ENCODE measurements at places on chromosomes 6 and 20. TPM values are rescaled to one million over a fixed set of nuclear protein-coding genes. Genes with fewer than 3 reads are reported as not detected.

The IDH3B gene
- polyA plus RNA-seq = 254 TPM

The FOXF2 gene
- not detected for polyA plus RNA-seq

The B4GALT5 gene
- polyA plus RNA-seq = 29.3 TPM

The MYT1 gene
- 3.2 TPM for polyA plus RNA-seq

GRCh38 chr20:23928788-23929187 lies 49.2 kb upstream of the CST5 start:
- H3K27me3 ChIP-seq = no peaks in the 10 kb centered on the region
- no peak for DNase-seq
- H3K27ac ChIP-seq = no peak overlapping the region
- H3K4me3 ChIP-seq = no peak overlapping the region
- no peaks in the 10 kb centered on the region for H3K4me1 ChIP-seq

DNA sequence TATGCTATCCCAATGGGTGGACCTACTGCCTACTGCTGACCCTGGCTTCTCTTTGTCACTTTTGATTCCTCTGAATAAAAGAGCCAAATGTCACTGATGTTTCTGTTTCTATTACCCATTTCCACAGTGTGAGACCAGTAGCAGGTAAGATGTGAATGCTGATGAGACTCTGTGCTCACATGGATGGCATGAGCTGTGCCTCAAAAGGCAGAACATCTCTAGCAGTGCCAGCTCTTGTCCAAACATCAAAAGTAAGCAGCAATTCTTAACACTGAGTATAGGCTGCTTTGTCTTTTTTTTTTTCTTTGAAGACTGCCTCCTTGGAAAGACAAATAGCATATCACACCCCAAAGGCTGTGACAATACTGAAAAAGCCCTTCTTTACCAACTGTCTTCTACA lies 459.2 kb upstream of the RUNX2 start:
- peaks cover 17% of the 10 kb centered on the region for H3K4me1 ChIP-seq
- H3K36me3 ChIP-seq = no peaks in the 10 kb centered on the region
- no peak overlapping the region for H3K4me3 ChIP-seq
- H3K27me3 ChIP-seq = no peaks in the 10 kb centered on the region

DNA sequence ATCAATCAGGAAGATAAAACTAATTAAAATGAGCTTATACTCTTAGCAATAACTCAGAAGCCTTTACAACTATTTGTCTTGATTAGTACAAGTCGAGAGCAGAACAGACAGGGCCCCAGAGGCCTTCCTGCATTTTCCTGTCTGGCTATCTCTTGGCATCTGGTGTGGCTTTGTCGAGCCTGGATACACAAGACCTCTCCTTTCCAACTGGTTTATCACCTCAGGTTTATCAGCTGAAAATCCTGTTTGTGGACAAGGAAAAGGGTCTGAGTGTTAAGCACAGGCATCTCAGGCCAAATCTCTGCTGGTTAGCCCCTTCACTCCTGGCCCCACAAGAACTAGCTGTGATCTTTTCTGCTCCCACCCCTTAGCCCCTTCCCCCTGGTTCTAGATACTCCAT lies 32.6 kb downstream of the BAK1 start:
- H3K4me3 ChIP-seq = no peak overlapping the region
- no peaks in the 10 kb centered on the region for H3K27me3 ChIP-seq
- no peaks in the 10 kb centered on the region for H3K36me3 ChIP-seq
- no peak for DNase-seq

GRCh38 chr6:110432285-110432900 lies 17.0 kb upstream of the DDO start:
- H3K36me3 ChIP-seq = no peaks in the 10 kb centered on the region
- no peak overlapping the region for H3K4me3 ChIP-seq
- DNase-seq = no peak

GRCh38 chr6:141443668-141444289 lies 688.9 kb upstream of the GJE1 start:
- no peaks in the 10 kb centered on the region for H3K27me3 ChIP-seq
- H3K4me1 ChIP-seq = no peaks in the 10 kb centered on the region
- H3K27ac ChIP-seq = no peak overlapping the region
- H3K4me3 ChIP-seq = no peak overlapping the region

DNA sequence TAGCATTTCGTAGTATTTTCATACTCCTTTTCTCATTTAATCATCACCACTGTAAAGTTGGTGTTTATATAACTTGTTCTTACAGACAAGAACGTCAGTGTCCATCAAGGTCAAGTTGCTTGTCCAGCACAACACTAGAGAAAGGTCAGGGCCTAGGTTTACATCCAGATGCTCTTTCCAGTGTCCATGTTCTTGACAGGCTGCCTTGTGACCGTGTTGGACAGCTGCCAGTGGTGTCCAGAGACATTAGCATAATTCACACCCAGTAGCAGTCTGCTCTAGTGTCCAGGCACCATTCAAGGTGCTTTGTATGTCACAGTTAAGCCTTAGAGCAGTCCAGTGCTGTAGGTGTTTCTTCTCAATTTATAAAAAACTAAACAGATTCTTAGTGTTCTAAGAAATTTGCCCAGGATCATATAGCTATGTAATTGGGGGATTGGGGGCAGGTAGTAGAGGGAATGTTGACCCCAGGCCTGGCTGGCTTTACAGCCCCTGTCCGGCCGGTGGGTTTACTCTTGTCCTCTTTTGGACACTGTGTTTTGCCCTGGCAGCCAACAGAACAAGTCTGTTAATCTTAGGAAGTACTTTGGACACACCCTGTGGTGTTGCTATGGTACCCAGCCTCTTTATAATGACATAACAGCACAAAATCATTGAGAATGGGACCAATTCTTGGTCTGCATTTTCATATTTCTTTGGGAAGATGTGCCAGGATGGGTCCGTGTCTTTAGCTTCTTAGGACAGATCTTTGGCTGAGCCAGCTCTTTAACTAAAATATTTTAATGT lies 8.0 kb downstream of the STK35 start:
- peaks cover 92% of the 10 kb centered on the region for H3K36me3 ChIP-seq
- H3K4me3 ChIP-seq = no peak overlapping the region
- no peak for DNase-seq

DNA sequence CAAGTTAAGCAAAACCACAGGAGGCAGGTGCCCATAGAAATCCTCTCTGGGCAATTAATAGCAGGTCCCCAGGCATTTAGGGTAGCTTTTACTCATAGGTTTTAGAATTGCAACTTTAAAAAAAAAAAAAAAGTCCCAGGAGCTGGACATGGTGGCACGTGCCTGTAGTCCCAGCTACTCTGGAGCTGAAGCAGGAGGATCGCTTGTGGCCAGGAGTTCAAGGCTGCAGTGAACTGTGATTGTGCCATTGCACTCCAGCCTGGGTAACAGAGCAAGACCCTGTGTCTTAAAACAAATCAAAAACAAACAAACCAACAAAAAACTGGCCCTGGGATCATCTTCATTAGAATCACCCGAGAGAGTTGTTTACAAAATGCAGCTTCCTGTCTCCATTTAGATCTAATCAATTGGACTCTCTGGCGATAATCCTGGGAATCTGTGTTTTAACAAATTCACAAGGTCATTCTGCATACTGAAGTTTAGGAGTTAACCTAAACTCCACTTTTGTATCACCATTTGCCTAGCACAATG lies 131.8 kb upstream of the AKAP12 start:
- peak overlapping the region; percentile 19 for H3K27ac ChIP-seq
- peak; percentile 15 for DNase-seq
- peaks cover 41% of the 10 kb centered on the region for H3K4me1 ChIP-seq
- H3K4me3 ChIP-seq = no peak overlapping the region
- H3K36me3 ChIP-seq = no peaks in the 10 kb centered on the region
- no peaks in the 10 kb centered on the region for H3K27me3 ChIP-seq

- DNase-seq = no peak
- peaks cover 7% of the 10 kb centered on the region for H3K4me1 ChIP-seq
- no peak overlapping the region for H3K4me3 ChIP-seq
- no peaks in the 10 kb centered on the region for H3K36me3 ChIP-seq
- H3K27ac ChIP-seq = no peak overlapping the region
These were observed 5.9 kb upstream of the CD109 start for GRCh38 chr6:73690056-73690455.

- H3K4me1 ChIP-seq = no peaks in the 10 kb centered on the region
- no peaks in the 10 kb centered on the region for H3K27me3 ChIP-seq
- H3K27ac ChIP-seq = no peak overlapping the region
- no peak for DNase-seq
These were observed 140.2 kb downstream of the KIF13A start for GRCh38 chr6:17847203-17847760.

DNA sequence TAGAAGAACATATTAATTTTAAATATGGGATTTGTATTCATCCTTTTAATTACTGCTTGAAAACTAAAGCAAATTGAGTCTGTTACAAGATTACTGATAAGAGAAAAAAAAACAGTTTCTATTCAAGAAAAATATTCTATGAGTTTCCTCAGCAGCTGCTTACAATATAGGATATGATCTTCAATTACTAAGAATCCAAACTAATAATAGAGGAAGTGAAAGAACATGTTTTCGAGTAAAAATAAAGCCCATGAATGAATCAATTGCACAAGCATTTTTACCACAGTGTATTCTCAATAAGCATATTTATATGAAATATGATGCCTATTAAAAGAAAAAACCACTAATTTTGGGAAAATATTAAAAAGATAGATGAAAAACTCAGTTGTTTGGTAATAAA lies 63.4 kb downstream of the AHI1 start:
- H3K4me1 ChIP-seq = no peaks in the 10 kb centered on the region
- H3K27ac ChIP-seq = no peak overlapping the region
- no peaks in the 10 kb centered on the region for H3K27me3 ChIP-seq

DNA sequence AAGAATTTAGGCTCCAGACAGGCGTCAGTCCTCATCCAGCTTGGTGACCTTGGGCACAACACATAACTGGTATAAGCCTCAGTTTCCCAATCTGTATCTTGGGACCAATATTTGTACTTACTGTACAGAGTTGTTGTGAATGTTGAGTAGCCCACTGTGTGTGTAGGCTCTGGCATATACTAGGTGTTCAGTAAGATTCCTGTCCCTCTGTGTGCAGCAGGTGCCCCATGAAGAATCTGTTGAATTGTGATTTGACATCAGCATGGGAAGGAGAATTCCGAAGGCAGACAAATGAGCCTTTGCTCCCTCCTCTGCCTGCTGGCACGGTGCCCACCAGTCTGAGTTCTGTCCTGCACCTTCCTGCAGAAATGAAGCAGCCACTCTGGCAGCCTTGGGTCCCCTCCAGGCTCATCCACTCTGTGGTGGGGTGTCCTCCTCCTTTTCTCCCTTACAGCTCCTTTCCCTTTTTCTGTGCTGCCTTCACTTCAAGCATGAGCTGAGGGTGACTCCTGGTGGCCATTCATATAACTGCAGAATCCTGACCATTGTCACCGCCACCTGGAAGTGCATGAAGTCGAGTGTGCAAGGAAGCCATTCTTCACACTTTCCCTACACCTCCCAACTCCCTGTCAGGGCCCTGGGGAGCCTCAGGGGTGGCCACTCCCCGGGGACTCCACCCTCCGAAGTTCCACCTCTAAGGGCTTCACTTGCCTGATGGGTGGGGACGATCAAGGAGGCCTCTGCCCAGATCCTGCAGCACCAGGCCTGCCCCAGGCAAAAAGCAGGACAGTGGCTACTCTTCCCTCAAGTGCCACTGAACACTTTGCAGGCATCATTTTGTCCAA lies 48.2 kb downstream of the MRPL14 start:
- peak; percentile 79 for DNase-seq
- no peaks in the 10 kb centered on the region for H3K27me3 ChIP-seq
- no peak overlapping the region for H3K27ac ChIP-seq
- H3K4me1 ChIP-seq = peaks cover 92% of the 10 kb centered on the region

GRCh38 chr20:41054847-41055230 lies 26.2 kb downstream of the TOP1 start:
- peaks cover 67% of the 10 kb centered on the region for H3K4me1 ChIP-seq
- no peak overlapping the region for H3K4me3 ChIP-seq
- no peak overlapping the region for H3K27ac ChIP-seq
- H3K27me3 ChIP-seq = no peaks in the 10 kb centered on the region

GRCh38 chr6:32050562-32050961 lies 12.3 kb downstream of the CYP21A2 start:
- H3K27me3 ChIP-seq = peaks cover 48% of the 10 kb centered on the region
- no peak overlapping the region for H3K27ac ChIP-seq
- peaks cover 32% of the 10 kb centered on the region for H3K4me1 ChIP-seq
- no peaks in the 10 kb centered on the region for H3K36me3 ChIP-seq
- no peak for DNase-seq

GRCh38 chr6:132814716-132815570 lies 574 bp downstream of the RPS12 start:
- H3K4me1 ChIP-seq = peaks cover 57% of the 10 kb centered on the region
- peak; percentile 19 for DNase-seq
- no peaks in the 10 kb centered on the region for H3K27me3 ChIP-seq

GRCh38 chr6:74557236-74557635 lies 648.6 kb downstream of the COL12A1 start:
- no peak overlapping the region for H3K27ac ChIP-seq
- DNase-seq = no peak
- no peak overlapping the region for H3K4me3 ChIP-seq
- H3K36me3 ChIP-seq = no peaks in the 10 kb centered on the region
- no peaks in the 10 kb centered on the region for H3K4me1 ChIP-seq
- H3K27me3 ChIP-seq = no peaks in the 10 kb centered on the region

GRCh38 chr6:120894077-120894476 lies 440.2 kb downstream of the TBC1D32 start:
- no peaks in the 10 kb centered on the region for H3K36me3 ChIP-seq
- no peaks in the 10 kb centered on the region for H3K4me1 ChIP-seq

DNA sequence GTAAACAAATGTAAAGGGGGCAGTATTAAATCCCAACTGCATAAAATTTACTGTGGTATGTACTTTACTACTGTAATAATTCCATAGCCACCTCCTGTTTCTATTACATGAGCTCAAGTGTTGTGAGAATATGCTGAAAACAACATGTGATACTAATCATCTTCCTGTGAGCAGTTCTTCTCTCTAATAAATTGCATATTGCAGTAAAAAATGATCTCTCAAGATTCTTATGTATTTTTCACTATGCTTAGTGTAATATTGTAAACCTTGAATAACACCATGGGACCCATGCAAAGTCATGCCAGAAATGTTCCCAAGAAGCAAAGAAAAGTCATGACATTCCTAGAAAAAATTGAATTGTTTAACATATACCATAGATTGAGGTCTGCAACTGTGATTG lies 133.0 kb upstream of the ATXN1 start:
- no peaks in the 10 kb centered on the region for H3K4me1 ChIP-seq
- no peaks in the 10 kb centered on the region for H3K36me3 ChIP-seq
- H3K27ac ChIP-seq = no peak overlapping the region
- H3K27me3 ChIP-seq = 0 out of 3 replicates have a peak, but pooled peaks cover 5% of the 10 kb centered on the region

GRCh38 chr20:24684956-24685691 lies 215.7 kb downstream of the SYNDIG1 start:
- no peaks in the 10 kb centered on the region for H3K36me3 ChIP-seq
- DNase-seq = no peak
- no peaks in the 10 kb centered on the region for H3K27me3 ChIP-seq
- H3K4me3 ChIP-seq = no peak overlapping the region

DNA sequence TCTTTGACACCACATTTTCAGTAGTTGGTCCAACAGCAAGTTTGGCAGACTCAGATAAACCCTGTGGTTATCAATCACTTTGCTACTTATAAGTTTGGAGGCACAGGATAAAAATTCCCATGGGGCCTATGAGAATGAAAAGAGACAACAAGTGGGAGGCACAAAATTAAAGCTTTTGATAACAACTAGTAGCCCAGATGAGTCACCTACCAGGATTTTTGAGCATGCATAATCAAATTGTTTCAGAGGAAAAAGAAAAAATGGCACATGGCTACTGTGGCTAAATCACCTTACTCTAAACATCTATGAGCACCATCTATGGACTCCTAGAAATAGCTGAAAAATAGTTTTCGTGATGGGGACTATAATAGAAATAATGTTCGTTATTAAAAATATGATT lies 40.8 kb upstream of the BMP5 start:
- no peak overlapping the region for H3K27ac ChIP-seq
- no peaks in the 10 kb centered on the region for H3K4me1 ChIP-seq
- no peaks in the 10 kb centered on the region for H3K27me3 ChIP-seq
- no peak for DNase-seq
- H3K36me3 ChIP-seq = no peaks in the 10 kb centered on the region

- H3K36me3 ChIP-seq = no peaks in the 10 kb centered on the region
- DNase-seq = no peak
- no peak overlapping the region for H3K27ac ChIP-seq
- H3K27me3 ChIP-seq = no peaks in the 10 kb centered on the region
- H3K4me3 ChIP-seq = no peak overlapping the region
These were observed 322.8 kb downstream of the FARS2 start for GRCh38 chr6:5584078-5584482.

All from HepG2 (cell line).